ENCODE measurements at places on chromosomes 7 and 10.

GRCh38 chr7:155373359-155374273 is 75.9 kb downstream of the INSIG1 start:
- DNase-seq, result no peak

DNA sequence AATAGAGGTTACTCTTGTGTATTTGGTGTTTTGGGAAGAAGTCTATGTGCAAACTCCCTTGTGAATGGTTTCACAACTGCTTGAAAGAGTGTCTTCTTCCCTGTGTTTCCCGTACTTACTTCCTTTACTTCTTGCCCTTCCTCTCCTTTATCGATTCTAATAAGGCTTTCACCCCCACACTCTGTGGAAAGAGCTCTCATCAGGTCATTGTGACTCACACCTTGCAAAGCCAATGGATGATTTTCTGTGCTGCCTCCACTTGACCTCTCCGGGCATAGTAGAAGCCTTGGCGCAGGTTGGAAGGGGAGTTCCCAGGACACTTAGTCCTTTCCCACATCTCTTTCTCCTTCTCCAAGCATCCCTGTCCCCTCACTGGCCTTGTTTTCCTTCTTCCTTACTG is 6.2 kb upstream of the TSPAN15 start:
- no peak for DNase-seq

DNA sequence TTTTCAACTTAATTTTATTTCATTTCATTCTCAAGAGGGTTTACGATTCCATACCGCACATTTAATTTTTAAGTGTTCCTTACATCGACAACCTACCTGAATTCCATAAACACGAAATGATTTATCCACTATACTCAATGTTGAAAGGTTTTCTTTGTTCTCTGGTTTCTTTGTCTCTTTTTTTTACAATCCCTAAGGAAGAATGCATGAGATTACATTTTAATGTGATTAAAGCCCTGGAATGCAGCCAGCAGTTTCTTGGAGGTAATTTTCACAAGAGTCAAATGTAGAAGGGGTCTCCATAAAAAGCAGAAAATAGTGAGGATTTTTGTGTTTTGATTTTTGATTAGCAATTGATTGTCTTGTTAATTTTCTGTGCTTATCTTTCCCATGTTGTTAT is 59.2 kb upstream of the ADCY1 start:
- no peak for DNase-seq

- DNase-seq, result no peak
These were observed 102.5 kb downstream of the PCLO start for GRCh38 chr7:83060218-83060617.

DNA sequence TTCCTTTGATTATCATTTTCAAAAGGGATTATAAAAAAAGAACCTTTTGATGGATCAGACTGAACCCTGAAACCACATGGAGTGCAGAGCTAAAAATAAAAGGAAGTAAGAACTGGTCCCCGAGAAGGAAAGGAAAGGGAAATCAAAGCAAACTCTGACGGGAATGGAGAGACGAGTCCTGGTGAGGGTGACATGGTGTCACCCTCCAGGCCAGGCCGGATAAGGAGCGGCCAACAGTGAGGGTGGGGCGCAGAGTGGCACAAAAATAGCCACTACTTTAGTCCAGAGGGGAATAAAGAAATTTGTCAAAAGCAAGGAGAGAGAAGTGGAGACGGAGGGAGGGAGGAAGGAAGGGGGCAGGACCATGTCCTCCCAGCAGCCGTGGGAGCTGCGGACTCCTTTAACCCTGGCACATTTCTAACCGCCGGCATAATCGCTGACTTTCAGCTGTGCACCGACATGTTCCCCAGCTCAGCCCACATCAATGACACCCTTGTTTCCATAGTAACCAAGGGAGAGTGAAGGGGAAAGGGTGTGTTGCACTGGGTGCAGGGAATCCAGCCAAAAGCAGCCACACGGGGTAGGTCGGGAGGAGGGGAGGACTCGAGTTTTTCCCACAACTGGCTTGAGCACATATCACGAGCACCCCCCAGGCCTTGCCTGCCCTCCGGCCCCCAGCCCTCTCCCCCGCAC is 29.7 kb downstream of the TRIM8 start:
- DNase-seq, result peak; percentile 90

DNA sequence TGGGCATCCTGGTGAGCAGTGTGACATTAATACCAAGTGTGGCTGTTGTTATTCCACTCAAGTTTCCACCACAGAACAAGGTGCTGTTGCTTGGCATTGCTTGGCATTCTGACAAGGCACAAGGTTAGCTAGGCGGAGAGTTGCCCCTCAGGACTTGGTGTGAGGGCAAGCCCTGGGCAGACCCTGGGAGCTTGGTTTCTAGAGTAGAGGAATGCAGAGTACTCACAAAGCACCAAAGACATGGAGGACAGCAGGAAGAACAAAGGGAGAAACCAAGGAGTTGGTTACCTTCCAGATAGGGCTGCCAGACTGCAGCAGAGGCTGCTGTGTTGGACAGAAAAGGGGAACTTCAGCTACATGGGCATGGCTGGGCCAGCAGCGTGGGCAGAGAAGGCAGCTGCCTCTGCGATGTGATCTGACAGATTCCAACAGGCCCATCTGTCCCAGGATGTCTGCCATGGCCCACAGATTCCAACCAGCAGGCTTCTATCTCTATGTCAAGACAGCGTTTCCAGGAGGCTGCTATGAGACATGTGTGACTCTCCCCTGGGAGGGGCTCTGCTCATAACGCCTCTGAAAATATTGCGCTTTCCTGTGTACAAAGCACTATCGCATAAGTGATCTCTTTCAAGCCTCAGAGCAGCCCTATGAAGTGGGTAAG is 1.8 kb downstream of the GOLGA7B start:
- DNase-seq, result peak; percentile 70

DNA sequence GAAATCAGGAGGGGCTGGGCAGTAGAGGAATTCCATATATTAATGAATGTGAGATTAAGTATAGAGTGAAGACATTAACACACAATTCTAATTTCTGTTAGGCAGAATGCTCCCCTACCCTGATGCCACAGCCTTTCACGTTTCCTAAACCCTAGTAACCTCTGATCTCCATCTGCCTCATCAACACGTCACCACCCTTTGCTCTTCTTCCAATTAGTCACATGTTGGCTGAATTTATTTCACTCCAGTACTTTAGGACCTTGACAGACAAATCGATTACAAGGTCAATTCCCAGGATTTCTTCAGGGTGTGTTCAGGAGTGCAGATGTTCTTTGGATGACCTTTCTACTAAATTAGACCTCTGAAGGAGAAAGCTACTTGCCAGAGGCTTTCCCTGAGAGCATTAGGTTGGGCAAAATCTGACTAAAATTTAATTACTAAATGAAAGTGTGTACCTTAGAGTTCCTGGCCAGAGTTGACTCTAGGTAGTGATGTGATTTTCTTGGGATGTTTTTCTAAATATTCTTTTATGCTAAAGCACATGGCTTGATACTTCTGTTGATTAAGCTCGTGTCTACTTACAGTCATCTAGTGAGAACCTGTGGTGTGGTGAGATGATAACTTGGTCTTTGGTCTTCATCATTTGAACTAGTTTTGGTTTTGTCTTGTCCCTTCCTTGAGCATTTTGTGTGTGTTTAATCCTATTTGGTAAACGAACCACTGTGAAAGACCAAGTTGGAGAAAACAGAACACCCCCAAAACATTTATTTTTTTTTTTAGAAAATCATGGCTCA is 12.7 kb downstream of the AGR2 start:
- DNase-seq, result no peak

GRCh38 chr7:154484406-154484805 is 432.2 kb downstream of the DPP6 start:
- DNase-seq, result no peak

- no peak for DNase-seq
These were observed 39.2 kb downstream of the LAMB4 start for GRCh38 chr7:108090791-108091460.

DNA sequence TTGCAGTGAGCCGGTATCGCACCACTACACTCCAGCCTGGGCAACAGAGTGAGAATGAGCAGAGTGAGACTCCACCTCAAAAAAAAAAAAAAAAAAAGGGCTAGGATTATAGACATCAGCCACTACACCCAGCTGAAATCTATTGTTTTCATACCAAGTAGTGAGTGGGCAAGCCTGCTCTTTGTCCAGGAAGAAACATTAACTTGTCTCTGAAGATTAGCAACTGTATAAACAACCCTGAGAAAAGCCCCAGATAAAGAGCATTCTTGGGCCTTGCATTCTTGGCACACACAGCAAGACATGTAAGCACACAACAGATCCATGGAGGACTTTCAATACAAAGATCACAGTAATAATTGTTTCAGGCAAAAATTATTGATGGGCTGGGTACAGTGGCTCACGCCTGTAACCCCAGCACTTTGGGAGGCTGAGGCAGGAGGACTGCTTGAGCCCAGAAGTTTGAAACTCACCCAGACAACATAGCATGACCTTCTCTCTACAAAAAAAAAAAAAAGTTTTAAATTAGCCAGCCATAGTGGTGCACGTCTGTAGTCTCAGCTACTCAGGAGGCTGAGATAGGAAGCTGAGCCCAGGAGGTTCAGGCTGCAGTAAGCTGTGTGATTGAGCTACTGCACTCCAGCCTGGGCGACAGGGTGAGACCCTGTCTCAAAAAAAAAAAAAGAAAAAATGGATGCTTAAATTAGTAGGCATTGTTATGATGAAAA is 4.4 kb downstream of the PSPH start:
- no peak for DNase-seq

DNA sequence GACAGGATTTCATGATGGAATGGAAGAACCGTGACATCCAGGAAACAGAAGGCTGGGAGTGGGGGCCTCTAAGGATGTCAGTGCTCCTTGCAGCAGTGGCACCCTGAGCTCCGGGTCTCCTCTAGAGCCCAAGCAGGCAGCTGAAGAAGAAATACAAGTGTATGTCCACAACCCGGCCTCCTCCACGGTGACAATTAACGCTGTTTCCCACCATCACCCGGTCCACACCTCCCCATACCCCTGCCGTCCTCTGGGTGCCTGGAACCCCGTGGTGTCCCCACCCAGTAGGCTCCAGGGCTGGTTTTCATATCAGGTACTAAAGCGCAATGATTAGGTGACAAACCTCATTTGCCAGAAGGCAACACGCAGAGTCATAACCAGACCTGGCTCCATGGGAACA is 30.3 kb downstream of the GRID1 start:
- DNase-seq, result no peak

Measured in activated naive CD4-positive, alpha-beta T cell treated with anti-CD3 and anti-CD28 coated beads, Interleukin-2, amount 10 ng/mL, durations not matched to agents 7 days and 5 days (primary cell).